ENCODE measurements at places on chromosomes 13 and 19. TPM values are rescaled to one million over a fixed set of nuclear protein-coding genes. Genes with fewer than 3 reads are reported as not detected.

LIN7B gene
- 5.1 TPM for total RNA-seq

- no peak for DNase-seq
These were observed 328.9 kb upstream of the SLC10A2 start for GRCh38 chr13:103395139-103395538.

- DNase-seq: no peak
These were observed 38.7 kb downstream of the KLF2 start for GRCh38 chr19:16363133-16363851.

CYTH2 gene
- total RNA-seq: 72.6 TPM

MISP3 gene
- 3.4 TPM for total RNA-seq

Data from WTC11 (cell line).